ENCODE measurements at places on chromosomes 13 and 19.

GRCh38 chr13:64930636-64931035 is 2299.5 kb downstream of the PCDH9 start:
- no peak for DNase-seq

- no peak for DNase-seq
Measured at GRCh38 chr13:90710164-90710759, 637.2 kb upstream of the MIR17HG start.

DNA sequence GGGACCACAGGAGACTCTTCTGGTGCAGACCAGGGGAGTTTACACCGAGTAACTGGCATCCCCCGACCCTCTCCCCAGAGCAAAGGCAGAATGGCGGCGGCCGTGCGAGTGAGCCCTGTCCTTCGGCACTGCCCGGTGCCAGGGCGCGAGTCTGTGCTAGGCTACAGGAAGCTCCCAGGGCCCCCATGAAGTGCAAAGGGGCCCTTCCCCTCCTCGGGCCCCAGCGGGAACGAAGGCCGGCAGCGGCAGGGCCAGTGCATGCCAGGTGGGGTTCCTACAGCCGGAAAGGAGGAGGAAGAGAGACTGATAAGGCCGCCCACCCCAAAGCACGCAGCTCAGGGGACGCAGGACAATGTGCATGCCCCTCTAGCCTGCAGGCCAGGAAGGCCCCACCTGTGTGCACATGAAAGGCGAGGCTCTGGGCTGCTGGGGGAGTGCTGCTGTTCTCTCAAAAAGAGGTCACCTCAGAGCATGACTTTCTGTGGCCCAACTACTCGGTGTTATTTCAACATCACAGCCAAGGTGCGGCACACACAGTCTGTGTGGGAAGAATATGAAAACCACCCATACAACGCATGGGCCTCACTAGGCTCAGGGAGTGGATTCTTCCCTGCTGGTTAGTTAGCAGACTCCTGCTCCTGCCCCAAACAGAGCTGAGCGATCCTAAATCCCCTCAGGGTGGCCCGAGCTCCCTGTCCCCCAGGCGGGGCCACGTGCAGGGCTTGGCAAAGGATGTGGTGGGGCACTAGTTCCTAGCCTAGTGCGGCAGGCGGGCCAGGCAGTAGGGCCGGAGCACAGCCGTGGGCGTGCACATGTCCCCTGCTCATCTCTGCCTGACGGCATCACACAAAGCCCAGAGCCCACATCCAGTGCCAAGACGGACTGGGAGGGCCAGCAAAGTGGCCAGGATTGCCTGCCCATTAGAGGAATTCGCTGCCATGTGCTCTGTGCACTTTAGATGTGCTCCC is 28.4 kb upstream of the TIMM44 start:
- no peak for DNase-seq

GRCh38 chr13:94672400-94672799 is 39.9 kb downstream of the SOX21 start:
- DNase-seq, result no peak

- no peak for DNase-seq
Measured at GRCh38 chr19:45593520-45593919, 8.5 kb downstream of the GPR4 start.

DNA sequence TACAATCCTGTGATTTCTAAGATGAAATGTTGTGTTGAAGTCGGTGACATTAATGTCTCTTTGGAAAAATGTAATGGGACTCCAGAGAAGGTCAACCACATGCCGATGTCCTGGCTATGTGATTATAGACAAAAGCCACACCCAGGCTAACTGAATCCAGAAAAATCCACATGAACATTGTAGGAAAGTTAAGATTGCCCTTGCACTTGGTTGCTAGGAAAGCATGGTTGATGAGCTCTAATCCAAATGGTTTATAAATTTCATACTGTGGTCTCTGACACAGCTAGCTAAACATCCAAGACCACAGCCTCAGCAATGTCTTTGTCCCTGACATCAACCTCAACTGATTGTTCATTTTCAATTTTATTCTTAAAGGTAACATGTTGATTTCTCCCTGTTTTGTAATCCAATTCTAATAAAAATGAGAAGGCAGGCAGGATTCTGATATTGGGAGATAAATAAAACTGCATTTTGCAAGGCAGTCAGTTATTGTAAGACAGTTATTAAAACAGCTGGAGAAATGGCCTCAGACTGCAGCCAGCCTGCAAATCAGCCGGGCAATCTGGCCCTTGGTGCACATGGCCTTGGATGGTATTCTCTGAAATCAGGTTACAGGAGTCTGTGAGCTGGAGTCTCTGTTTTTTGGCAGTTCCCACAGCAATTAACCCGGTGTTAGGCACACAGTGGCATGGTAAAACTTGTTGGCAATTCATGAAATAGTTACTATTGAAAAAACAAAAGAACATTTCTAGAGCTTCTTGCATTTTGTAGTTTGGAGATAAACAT is 93.9 kb downstream of the STARD13 start:
- DNase-seq, result peak; percentile 24

- no peak for DNase-seq
Measured at GRCh38 chr19:44960906-44961728, 5.9 kb downstream of the CLPTM1 start.

GRCh38 chr19:34969721-34970120 is 5.7 kb upstream of the ZNF792 start:
- DNase-seq, result no peak

- DNase-seq, result no peak
Measured at GRCh38 chr13:34335014-34336007, 517.4 kb downstream of the RFC3 start.

Measured in AG08395 (cell line).